ENCODE measurements at places on chromosomes 16 and 17. TPM values are rescaled to one million over a fixed set of nuclear protein-coding genes. Genes with fewer than 3 reads are reported as not detected.

DNA sequence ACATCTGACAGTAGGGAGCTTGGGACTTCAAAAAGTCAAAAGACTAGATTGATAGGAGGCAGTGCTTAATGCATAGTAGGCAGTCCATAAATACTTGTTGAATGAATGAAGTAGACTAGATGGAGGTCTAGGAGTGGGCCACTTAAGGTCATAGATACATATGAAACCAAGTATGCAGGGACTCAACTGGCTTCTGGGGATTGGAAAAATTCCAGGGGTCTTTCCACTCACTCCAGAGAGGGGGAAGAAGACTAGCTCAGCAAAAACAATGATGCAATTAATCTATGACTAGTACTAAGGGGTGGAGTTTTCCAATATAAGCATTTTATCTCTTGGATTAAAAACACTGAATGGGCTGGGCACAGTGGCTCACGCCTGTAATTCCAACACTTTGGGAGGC is 298.3 kb upstream of the XYLT1 start:
- no peak for DNase-seq

GRCh38 chr17:39237586-39237985 is 11.8 kb upstream of the STAC2 start:
- DNase-seq, result no peak

DNA sequence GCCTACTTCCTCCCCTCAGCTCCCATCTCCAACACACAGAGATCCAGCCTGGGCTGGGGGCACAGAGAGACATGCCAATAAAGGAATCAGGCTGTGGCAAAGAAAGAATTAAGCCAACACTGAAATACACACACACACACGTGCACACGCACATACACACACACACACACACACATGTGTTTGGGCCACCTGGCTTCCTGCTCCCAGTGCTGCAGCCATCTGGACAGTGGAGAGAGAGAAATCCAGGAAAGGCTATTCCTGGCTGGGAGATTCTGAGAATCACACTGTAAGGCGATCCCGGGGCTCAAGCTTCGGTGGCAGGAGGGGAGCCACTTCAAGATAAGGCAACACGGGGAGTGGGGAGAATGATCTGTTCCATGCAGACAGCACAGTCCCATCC is 72.4 kb downstream of the NOG start:
- no peak for DNase-seq

- DNase-seq, result no peak
Observed at GRCh38 chr17:50258647-50259476, 15.4 kb upstream of the TMEM92 start.

- DNase-seq, result no peak
Observed at GRCh38 chr16:78972986-78973385, 627.6 kb downstream of the MAF start.

DNA sequence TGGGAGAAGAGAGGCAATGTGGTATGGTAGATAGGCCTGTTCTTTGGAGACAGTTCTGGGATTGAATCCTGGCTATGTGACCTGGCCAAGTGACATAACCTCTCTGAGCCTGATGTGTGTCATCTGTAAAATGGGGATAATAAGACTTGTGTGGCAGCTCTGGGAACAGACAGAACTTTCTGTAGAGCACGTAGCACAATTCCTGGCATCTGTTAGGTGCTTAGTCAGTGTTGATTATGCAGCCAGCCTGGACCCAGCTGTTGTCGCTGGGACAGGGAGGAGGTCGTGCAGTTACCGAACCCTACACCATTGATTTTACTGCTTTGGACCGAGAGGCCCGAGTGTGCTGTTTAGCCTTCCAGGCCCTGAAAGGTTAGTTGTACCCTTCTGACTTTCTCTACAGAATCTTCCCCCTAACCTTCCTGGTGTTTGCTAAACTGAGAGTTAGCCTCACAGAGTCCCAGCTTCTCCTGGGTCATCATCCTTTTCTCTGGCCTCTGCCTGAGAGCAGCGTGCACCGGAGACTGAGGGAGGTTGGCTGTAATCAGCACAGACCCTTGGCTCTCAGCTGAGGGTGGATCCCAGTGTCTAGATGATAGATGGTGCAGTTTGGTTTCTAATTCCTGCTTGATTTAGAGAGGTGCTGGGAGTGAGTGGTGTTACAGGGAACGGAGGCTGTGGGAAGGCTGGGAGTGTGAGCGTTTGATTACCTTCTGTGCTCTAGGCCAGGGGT is 31.9 kb downstream of the MSI2 start:
- no peak for DNase-seq

DNA sequence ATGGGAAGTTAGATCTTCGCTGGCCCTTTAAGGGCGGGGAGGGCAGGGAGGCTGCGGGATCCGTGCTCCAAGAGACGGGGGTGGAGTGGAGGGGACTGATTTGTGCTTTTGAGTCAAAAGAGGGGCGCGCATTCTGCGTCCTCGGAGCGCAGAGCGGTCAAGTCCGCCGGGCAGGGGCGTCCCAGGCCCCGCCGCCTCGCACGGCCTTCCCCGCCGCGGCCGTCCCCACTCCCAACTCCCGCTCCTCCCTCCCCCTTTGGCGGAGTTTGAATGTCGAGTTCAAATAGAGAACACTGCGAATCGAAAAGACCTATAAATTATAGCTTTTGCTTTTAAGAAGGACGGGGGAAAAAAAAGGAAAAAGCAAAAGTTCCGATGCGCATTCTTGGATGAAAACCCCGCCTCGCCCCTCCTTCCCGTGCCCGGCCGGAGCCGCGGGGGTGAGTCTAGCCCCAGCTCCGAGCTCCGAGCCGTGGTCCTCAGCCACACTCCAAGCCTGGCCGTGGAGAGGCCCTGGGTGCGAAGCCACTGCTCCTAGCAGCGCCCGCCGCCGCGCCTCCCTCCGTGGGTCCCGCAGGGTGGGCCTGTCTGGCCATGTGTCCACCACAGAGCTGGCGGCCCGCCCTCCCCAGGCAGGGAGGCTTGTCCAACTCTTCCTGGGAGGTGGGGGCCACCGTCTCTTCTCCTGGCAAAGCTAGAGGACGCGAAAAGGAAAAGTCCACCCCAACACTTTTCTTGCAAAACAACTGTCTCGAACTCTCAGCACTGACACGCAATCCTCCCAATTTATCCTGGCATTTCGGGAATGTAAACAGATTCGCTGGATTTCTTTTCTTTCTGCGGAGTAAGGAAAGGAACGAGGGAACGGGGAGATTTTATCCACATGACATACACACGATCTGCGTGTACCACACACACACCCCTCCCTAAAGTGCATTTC is 3.6 kb downstream of the CBX8 start:
- DNase-seq, result no peak

SYNGR3 gene
- total RNA-seq, result 3.6 TPM

KRT15 gene
- total RNA-seq, result 86.8 TPM

TP53TG3C gene
- not detected for total RNA-seq

AATK gene
- not detected for total RNA-seq

MYH3 gene
- total RNA-seq, result 2.7 TPM

HOXB9 gene
- 26.0 TPM for total RNA-seq

TP53TG3 gene
- total RNA-seq, result not detected
